ENCODE measurements at places on chromosomes 7 and 10. TPM values are rescaled to one million over a fixed set of nuclear protein-coding genes. Genes with fewer than 3 reads are reported as not detected.

GRCh38 chr10:49089152-49089551 lies 26.2 kb downstream of the VSTM4 start:
- DNase-seq = no peak

DNA sequence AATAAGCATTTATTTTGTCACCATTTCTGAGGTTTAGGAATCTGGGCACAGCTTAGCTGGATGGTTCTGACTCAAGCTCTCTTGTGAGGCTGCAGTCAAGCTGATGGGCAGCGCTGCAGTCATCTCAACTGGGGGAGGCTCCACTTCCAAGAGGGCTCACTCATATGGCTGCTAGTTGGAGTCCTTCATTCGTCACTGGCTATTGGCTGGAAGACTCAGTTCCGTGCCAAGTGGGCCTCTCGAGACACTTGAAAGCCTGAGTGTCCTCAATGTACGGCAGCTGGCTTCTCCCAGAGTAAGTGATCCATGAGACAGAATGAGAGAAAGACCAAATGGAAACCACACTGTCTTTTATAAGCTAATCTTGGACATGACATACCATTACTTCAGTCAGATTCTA lies 21.6 kb upstream of the COL13A1 start:
- no peak for DNase-seq

GRCh38 chr7:155109121-155109520 lies 39.0 kb downstream of the HTR5A start:
- DNase-seq = no peak

PLXNA4 gene
- total RNA-seq = 0.02 TPM

DNA sequence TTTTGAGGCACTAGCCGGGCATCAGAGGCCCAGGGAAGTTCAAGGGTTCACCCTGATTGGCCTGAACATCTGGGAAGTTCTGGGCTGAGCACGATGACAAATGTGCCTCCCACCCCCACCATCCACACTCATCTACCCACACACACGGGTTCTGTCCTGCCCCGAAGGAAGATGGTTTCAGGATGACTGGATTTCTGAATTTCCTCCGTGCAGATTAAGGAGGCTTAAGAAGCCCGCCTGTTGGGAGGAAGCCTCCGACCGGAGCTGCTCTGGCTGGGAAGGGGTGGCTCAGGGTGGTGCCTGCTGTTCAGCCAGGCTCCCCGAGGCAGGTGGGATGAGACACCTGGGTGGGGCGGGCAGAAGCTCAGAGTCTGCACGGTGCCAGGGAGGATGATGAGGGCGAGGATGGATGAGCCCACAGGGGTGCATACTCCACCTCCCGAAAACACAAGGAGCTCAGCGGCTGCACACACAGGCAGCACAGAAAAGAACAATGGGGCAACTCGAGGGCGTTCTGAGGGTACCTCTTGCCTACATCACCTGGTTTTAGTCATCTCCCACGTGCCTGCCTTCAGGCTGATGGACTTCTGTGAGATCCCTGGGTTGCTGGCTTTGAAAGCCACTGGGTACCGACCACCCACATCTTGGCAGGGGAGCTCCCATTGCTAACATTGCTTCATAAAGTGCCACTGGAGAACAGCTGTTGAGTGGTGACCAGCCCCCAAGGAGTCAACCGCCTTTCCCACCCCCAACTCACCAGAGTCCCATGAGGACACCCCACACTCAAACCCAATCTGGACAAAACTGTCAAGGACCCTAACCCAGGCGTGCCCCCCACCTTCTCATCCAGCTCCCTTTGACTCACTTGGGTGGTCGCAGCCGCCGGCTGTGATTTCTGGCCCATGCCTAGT lies 41.2 kb downstream of the CALML3 start:
- no peak for DNase-seq

MYO1G gene
- total RNA-seq = not detected

DNA sequence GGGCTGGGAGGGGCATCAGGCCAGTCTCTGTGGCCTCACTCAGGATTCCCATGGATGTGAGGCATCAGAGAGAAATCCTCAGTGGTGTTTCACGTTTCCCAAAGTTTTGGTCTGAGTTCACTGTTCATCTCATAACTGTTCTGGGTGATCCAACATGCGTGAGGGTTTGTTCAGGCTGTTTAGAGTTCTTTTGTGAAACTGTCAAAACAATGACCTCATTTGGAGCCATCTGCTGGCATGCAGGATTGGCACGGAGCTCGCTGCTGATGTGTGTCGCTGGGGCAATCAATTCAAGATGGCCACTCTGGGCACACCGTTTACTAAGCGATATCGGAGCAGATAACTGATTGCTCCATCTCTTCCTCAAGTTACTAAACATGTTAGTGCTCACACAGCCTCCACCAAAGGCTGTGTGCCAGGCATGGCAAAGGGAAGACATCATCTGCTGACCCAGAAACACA lies 365.6 kb downstream of the WDR11 start:
- DNase-seq = no peak

CYP3A4 gene
- not detected for total RNA-seq

ELFN1 gene
- 1.3 TPM for total RNA-seq

Measured in NCI-H460 (cell line).